Activated naive CD4-positive, alpha-beta T cell treated with Interleukin-2 at 50 U/mL for 16 hours (primary cell): ENCODE measurements at places on chromosomes 1 and 21.

GRCh38 chr1:226487921-226488320, 60.6 kb upstream of the STUM start:
- no peak for DNase-seq

GRCh38 chr1:206469411-206469932, 804 bp upstream of the IKBKE start:
- DNase-seq: peak; percentile 47

DNA sequence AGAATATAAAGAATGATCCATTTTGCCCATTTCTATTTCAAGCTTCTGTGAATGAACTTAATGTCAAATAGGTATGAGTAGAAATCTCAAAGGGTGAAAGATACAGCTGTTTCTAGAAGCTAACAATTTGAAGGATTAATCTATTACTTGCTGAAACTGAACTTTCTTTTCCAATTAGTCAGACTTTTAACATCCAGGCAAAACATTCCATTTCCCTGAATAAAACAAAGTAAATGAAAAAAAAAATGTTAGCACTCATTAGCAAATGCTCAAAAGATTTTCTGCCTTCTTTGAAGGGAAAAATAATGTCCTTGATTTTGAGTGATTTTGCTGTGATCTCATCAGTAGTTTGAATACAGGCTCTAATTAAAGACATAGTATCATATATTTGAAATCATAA, 447.6 kb upstream of the PRMT6 start:
- no peak for DNase-seq

GRCh38 chr1:15739259-15739658, 3.0 kb upstream of the TMEM82 start:
- DNase-seq: no peak

DNA sequence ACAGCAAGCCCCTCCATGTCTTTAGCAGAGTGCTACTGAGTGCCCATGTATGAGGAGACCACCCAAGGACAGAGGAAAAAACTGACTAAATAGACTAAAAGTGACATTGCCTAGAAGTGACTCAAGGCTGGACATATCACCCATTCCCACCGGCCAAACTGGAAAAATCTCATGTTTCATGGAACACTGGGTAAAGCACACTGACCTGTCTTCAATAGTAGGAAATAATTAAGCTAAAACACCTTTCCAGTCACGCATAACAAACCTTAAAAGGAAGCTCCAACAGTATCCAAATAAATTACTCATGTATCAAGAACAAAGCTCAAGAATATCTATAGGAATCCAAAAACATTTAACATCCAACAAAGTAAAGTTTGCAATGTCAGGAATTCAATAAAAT, 120.4 kb downstream of the SNX7 start:
- DNase-seq: no peak

DNA sequence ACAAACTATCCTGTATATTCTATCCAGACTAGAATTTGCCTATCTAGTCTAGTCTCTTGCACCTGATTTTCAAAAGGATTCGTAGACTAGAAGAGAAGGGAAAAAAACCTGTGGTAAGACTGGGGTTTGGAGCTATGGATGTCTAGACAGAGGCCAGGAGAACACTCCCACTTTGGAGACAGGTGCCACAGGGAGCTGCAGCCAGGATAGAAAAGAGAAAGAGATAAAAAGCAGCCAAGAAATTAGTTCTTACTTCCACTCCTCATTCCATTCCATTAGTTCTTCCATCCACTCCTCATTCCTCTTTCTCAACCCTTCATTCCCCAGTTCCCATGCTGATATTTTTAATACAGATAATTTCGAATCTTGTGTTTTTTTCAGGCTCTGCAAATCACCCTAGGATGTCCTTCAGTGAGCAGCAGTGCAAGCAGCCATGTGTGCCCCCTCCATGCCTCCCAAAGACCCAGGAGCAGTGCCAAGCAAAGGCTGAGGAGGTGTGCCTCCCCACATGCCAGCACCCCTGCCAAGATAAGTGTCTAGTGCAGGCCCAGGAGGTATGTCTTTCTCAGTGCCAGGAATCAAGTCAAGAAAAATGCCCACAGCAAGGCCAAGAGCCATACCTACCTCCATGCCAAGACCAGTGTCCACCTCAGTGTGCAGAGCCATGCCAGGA, 496 bp downstream of the PRR9 start:
- DNase-seq: no peak

- DNase-seq: no peak
Observed at GRCh38 chr1:42660907-42661500, 2.8 kb downstream of the PPIH start.
